ENCODE measurements at places on chromosomes 7 and 10.

- DNase-seq, result no peak
These were observed 565 bp downstream of the STRIP2 start for GRCh38 chr7:129434675-129435318.

- no peak for DNase-seq
These were observed 58.4 kb downstream of the MGMT start for GRCh38 chr10:129525401-129525801.

- no peak for DNase-seq
These were observed 147.0 kb upstream of the CELF2 start for GRCh38 chr10:10870523-10871241.

DNA sequence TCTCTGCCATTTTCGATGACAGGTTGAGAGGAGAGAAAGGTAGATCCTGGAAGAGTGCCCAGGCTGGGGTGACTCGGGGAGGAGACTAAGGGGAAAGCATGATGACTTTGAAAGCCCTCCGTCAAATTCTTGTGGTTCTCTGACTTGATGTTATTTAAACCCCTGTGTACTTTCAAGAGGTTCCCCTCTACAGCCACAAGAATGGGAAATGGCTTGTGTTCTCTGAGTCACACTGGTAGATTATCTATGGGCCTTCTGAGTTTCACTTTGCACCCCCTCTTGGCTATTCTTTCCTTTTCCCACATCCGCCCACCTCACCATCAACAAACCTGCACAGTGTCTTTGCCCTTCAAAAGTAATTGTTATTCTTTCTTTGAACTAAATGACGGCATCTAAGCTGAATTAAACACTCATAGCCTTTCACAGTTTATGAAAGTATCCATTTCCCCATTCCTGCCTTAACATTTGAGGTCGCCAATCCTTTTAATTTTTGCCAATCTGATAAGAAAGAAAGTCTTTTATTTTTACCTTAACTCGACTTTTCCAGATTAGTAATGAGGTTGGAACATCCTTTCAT lies 24.1 kb downstream of the PRF1 start:
- no peak for DNase-seq

- no peak for DNase-seq
These were observed 8.6 kb downstream of the LZTS2 start for GRCh38 chr10:101007915-101008822.

DNA sequence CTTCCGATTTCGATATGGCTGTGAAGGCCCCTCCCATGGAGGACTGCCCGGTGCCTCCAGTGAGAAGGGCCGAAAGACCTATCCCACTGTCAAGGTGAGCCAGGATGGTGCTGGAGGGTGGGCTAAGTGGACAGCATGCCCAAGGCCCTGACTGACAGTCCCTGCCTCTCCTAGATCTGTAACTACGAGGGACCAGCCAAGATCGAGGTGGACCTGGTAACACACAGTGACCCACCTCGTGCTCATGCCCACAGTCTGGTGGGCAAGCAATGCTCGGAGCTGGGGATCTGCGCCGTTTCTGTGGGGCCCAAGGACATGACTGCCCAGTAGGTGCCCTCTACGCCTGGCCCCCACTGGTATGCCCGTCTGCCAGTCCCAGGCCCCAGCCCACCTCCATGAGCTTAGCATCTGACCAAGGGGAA lies 1.2 kb downstream of the NFKB2 start:
- no peak for DNase-seq

GRCh38 chr7:133253519-133253875 lies 619 bp downstream of the EXOC4 start:
- no peak for DNase-seq

DNA sequence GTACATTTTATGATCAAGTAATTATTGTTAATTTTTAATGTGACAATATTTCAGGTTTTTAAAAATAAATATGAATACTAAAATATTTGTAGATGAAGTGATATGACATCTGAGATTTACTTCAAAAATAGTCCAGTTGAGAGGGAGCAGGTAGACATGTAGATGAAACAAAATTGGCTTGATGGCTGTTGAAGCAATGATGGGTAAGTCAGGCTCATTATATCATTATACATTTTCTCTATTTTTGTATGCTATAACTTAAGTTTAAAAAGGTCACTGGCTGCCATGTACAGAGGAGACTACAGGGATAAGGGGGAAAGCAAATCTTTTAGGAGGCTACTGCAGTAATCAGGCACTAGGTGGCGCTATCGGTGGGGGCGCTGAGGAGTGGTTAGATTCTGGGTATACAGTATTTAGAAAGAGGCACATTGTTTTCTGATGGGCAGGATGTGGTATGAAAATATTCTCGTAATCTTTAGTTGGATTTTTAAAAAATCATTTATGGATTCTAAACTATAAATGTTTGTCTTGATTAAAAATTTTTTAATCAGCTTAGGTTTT lies 189.8 kb upstream of the IMMP2L start:
- DNase-seq, result no peak

DNA sequence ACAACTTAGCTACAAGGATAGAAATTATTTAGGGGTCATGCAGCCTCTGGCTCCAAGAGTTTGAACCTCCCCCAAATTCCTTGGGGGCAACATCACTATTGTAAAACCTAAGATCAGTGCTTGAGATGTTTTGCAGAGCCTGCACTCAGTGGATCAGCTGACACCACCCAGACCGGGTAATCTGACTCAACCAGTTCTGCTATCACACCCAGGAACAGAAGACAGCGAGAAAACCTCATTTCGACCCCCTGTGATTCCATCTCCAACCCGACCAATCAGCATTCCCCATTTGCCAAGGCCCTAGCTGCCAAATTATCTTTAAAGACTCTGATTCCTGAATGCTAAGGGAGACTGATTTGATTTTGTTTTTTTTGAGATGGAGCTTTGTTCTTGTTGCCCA lies 5.2 kb downstream of the TACR2 start:
- no peak for DNase-seq

DNA sequence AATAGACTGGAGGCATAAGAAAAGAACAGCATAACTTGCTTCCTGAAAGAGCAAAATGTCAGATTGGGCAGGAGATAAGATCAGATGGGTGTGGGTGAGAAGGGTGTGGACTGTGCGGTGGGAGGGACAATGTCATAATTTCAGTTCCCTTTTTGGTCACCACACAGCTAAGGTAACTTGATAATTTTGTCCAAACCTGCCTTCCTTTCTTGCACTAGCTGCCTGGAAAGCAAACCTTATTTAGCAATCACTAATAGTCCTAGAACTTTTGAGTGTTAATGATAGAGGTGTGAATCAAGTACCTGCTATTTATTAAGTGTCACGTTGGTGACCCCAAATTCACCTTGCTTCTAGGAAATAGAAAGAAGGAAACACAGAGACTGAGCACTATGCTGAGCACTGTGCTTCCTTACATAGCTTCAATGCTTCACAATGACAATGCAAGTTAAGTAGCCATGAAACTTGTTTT lies 72.4 kb upstream of the SP4 start:
- no peak for DNase-seq

GRCh38 chr10:74190494-74190893 lies 39.5 kb downstream of the ADK start:
- no peak for DNase-seq

- no peak for DNase-seq
These were observed 96.3 kb downstream of the SNX13 start for GRCh38 chr7:17844022-17844421.

DNA sequence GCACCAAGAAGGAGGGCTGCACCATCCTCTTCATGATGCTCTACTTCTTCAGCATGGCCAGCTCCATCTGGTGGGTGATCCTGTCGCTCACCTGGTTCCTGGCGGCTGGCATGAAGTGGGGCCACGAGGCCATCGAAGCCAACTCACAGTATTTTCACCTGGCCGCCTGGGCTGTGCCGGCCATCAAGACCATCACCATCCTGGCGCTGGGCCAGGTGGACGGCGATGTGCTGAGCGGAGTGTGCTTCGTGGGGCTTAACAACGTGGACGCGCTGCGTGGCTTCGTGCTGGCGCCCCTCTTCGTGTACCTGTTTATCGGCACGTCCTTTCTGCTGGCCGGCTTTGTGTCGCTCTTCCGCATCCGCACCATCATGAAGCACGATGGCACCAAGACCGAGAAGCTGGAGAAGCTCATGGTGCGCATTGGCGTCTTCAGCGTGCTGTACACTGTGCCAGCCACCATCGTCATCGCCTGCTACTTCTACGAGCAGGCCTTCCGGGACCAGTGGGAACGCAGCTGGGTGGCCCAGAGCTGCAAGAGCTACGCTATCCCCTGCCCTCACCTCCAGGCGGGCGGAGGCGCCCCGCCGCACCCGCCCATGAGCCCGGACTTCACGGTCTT lies 1.9 kb downstream of the FZD1 start:
- DNase-seq, result no peak

DNA sequence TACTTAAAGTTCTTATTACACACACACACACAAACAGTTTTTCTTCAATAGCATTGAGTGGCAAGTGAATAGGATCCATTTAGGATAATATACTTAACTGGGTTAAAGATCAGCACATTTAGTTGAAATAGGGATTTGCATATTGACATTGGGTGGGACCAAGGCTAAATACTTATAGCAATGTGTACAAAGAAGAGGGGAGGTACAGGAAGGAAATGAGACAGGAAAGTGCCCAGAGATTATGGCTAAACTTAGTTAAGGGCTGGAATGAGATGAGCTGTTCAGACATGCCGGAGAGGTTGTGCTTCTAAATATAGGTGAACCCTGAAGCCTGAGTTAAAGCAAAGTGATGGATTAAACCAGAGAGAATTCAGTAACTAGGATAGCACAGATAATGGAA lies 95.1 kb downstream of the LSMEM1 start:
- no peak for DNase-seq

- no peak for DNase-seq
These were observed 60.2 kb downstream of the CHST15 start for GRCh38 chr10:124032971-124033886.

DNA sequence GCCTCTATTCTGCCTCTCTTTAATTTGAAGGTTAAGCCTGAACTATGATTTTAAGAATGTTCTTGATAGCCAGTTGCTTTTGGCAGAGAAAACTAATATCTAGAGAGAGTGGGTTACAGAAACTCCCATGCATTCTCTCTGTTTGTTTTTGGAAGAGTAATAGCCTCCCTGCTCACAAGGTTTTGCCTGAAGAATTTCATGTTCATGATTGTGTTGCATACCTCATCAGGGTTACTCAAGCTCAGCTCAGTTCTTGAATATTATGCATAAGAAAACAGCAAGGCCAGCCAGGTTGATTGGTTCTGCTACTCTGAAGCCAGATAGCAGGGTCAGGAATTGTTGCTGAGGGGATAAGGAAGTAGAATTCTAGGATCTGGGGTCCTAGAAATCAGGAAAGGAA lies 137.4 kb downstream of the MDFIC start:
- no peak for DNase-seq

GRCh38 chr10:70660722-70661121 lies 11.6 kb upstream of the ADAMTS14 start:
- no peak for DNase-seq

DNA sequence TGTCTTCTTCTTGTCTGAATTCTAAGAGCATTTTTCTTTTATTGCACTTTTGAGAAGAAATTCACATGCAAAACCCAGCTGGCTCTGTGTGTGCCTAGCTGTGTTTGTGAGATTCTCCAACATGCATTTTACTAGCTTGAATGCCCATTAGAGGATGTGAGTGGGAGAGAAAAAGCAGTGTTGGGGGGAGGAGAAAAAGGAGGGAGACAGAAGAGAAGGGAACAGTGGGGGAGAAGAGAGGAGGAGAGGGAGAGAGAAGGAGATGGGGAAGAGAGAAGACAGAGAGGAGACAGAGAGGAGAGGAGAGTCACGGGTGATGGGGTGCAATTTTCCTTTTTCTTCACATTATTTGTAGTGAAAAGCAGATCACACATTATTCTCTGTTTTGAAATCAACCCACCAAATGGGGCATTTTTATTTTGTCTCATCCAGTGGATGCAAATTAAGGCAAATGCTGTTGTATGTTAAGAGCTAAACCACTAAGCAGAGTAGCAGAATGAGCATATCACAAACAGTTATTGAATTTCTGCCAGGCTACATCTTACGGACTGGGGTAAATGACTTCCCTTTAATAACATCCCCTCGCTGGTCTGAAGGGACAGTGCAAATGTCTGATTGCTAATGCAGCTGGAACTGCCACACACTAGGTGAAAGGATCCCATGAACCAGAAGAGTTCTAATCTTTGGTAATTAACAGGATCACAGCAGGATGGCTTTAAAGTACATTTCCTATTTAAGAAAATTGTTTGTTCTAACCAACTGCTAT lies 849 bp downstream of the LRRN3 start:
- DNase-seq, result no peak

GRCh38 chr10:32972929-32973328 lies 14.9 kb upstream of the ITGB1 start:
- DNase-seq, result no peak

DNA sequence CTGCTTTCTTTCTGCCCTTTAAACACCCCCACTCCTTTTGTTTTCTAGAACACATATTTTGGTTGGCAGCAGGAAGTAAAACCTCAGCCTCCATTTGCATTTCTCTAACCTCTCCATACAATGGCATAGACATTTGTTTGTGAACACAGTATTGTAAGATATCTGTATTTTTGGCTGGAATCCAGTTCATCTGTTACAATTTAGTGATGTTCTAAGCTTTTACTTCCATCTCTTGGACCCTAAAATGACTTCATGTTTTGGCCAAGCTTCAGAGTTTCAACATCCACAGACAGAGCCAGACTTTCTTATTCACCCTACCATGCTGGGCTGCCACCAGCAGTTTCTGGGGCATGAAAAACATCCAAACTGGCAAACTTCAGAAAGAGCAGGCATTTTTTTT lies 21.1 kb upstream of the AUTS2 start:
- DNase-seq, result no peak

- DNase-seq, result no peak
These were observed 46.7 kb downstream of the TNS3 start for GRCh38 chr7:47535035-47535703.

- DNase-seq, result no peak
These were observed 634 bp upstream of the OR9A4 start for GRCh38 chr7:141915565-141915964.

DNA sequence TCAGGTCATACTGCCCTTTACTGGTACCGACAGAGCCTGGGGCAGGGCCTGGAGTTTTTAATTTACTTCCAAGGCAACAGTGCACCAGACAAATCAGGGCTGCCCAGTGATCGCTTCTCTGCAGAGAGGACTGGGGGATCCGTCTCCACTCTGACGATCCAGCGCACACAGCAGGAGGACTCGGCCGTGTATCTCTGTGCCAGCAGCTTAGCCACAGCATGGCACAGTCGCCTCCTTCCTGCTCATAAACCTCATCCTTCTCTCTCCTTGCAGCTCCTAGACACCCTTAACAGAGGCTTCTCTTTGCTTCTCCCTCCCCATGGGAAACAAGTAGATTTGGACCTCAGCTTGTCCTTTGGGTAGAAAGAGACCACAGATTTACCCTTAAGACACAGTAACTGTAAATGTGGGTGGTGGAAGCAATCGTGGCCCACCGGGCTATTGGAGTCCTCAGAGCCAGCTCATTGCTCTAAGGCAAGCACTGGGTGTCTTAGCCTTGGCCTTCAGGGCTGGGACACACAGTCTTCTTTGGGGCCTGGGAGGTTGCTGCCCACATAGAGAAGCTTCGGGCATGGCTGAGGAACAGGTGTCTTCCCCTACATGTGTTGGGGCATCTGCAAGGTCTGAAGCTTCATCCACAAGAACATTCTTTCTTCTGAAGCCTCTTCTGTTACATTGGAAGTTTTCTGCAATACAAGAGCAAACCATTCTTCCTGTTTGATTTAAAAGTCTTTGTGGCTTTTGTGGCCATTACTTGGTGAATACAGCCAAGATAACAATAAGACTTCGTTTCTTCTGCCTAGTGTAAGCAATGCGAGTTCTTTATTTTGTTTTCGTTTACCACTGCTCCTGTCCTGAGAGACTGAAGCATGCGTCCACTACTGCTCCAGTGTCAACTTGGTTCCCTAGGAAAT lies 95.5 kb upstream of the PRSS58 start:
- DNase-seq, result no peak

All from SK-N-MC (cell line).